Peyer's patch (tissue), 4 donors: ENCODE measurements at places on chromosomes 16 and 17. TPM values are rescaled to one million over a fixed set of nuclear protein-coding genes. Genes with fewer than 3 reads are reported as not detected.

DNA sequence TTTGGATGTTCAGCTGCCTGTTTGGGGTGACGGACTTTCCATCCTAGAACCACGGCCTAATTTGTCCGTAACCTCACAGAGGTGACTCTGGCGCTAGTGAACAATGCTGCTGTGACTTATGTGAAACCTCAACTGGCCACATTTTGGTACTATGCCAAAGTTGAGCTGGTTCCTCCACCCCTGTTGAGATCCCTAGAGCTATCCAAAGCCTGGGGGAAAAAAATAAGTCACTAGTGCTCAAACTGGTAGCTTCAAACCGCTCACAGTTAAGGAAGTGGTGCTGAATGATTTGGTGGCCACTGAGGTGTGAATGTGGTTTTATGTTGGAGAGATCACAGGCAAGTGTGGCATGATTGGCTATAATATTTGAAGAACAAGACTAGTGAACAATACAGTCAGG, 11.3 kb upstream of the TUBG2 start:
- H3K36me3 ChIP-seq: no peaks in the 10 kb centered on the region
- DNase-seq: no peak
- H3K4me3 ChIP-seq: no peak overlapping the region
- no peaks in the 10 kb centered on the region for H3K4me1 ChIP-seq
- no peaks in the 10 kb centered on the region for H3K27me3 ChIP-seq

RSPRY1 gene
- 78.1 TPM for total RNA-seq

GRCh38 chr17:32741381-32741780, 135.5 kb downstream of the MYO1D start:
- DNase-seq: no peak
- no peak overlapping the region for H3K27ac ChIP-seq
- no peaks in the 10 kb centered on the region for H3K27me3 ChIP-seq
- H3K4me3 ChIP-seq: no peak overlapping the region
- no peaks in the 10 kb centered on the region for H3K4me1 ChIP-seq

DNA sequence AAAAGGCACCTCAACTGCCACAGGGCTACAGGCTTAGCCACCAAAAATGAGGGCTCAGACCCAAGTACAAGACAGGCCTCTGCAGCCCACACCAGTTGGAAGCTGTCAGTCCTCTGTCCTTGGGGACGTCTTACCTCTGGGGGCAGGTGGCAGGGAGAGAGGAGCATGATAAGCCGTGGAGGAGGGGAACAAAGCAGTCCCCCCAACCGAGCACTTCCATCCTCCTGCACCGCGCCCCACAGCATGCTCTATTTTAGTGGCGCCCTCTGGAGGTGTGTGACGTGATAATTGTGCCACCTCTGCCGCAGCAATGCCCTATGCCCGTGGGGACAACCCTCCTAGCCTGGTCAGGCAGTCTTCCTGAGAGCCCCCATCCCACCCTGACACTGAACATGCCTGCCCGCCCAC, 13.6 kb downstream of the G6PC3 start:
- H3K4me1 ChIP-seq: no peaks in the 10 kb centered on the region
- no peaks in the 10 kb centered on the region for H3K36me3 ChIP-seq
- H3K4me3 ChIP-seq: no peak overlapping the region
- DNase-seq: no peak
- no peak overlapping the region for H3K27ac ChIP-seq
- H3K27me3 ChIP-seq: no peaks in the 10 kb centered on the region

- no peak overlapping the region for H3K27ac ChIP-seq
- no peak overlapping the region for H3K4me3 ChIP-seq
- DNase-seq: peak; percentile 47
Measured at GRCh38 chr16:12392585-12393091, 411.0 kb downstream of the CPPED1 start.

GRCh38 chr17:8995711-8996110, 25.6 kb upstream of the NTN1 start:
- no peaks in the 10 kb centered on the region for H3K4me1 ChIP-seq
- no peak overlapping the region for H3K4me3 ChIP-seq
- H3K27me3 ChIP-seq: no peaks in the 10 kb centered on the region
- H3K27ac ChIP-seq: no peak overlapping the region

GRCh38 chr16:3691761-3692160, 25.6 kb downstream of the TRAP1 start:
- no peak overlapping the region for H3K4me3 ChIP-seq
- no peaks in the 10 kb centered on the region for H3K27me3 ChIP-seq
- peaks cover 23% of the 10 kb centered on the region for H3K4me1 ChIP-seq
- DNase-seq: no peak

SLC13A5 gene
- not detected for total RNA-seq

GRCh38 chr17:1899403-1900000, 69.7 kb downstream of the RPA1 start:
- no peak for DNase-seq
- H3K4me1 ChIP-seq: no peaks in the 10 kb centered on the region
- H3K4me3 ChIP-seq: no peak overlapping the region
- H3K36me3 ChIP-seq: peaks cover 38% of the 10 kb centered on the region
- H3K27ac ChIP-seq: no peak overlapping the region

RNU2-1 gene
- not detected for total RNA-seq

SLC38A8 gene
- not detected for total RNA-seq

DNA sequence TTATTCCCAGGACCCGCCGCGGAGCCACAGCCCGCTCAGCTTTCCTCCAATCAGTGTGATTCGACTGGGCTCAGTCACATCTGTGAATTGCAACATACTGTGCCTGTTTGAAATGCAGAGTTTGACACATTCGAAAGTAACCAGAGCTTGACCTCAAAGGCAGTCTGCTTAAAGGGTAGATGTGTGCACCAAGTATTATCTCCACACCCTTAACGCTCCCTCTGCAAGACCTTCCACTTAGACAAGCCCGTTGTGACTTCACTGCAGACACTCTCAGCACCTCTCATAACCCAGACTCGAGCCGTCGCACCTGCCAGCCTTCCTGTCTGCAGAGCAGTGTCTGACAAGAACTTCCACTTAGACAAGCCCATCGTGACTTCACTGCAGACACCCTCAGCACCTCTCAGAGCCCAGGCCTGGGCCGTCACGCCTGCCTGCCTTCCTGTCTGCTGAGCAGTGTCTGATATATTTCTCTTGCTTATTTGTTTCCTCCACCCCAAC, 3.7 kb downstream of the KLHDC4 start:
- H3K36me3 ChIP-seq: no peaks in the 10 kb centered on the region
- DNase-seq: peak; percentile 53
- H3K27me3 ChIP-seq: no peaks in the 10 kb centered on the region
- no peak overlapping the region for H3K4me3 ChIP-seq
- no peak overlapping the region for H3K27ac ChIP-seq

SLC26A11 gene
- 42.9 TPM for total RNA-seq

DNA sequence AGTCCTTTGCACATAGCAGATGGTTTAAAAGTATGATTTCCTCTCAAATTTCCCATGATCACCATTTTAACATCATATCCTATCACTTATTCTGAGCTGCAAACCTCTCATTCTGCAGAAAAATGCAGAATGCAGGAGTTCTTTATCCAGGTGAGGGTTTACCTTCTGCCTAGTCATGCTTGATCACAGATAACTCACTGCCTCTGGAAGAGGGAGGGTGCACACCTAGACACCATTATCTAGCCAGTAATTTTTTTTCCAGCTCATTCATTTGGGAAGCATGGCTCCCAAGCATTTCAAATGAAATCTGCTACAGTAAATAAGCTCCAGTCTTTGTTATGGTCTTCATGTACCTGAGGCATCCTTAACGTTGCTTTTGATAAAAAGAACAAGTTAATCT, 38.0 kb downstream of the RFFL start:
- no peak overlapping the region for H3K27ac ChIP-seq
- no peak overlapping the region for H3K4me3 ChIP-seq
- H3K27me3 ChIP-seq: no peaks in the 10 kb centered on the region
- no peak for DNase-seq
- no peaks in the 10 kb centered on the region for H3K36me3 ChIP-seq

DNA sequence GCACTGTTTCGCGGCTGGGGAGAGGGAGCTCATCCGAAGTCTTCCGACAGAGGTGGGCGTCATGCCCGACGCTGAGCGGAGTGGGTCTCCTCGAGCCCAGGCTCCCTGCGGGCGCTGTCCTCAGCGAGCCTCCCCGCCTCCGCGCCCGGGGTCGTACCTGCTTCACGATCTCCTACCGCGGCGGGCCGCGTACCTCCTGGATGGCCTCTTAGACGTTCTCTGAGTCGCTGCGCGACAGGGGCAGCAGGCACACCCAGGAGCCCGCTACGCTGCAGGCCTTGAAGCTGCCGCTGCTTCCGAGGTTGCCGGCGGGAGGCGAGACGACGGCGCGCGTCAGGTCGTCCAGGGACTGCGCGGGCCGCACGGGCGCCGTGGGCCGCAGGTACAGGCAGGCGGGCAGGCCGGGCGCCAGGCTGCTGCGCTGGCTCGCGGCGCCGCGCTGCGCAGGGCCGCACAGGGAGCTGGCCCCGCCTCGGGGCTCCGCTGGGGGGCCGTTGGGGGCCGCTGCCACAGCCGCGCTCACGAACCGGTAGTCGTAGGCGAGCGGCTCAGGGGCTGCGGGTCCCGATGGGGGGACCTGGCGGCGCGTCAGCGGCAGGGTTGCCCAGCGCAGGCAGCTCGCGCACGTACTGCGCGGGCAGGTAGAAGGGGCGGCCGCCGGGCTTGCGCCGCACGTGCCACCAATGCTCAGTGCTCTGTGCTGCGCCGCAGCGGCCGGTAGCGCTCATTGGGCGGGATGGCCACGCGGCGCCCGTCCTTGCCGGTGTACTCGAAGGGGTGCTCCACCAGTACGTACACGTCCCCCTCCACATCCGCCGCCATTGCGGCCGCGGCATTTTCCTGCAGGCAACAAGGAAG, 116.4 kb upstream of the SMURF2 start:
- H3K36me3 ChIP-seq: no peaks in the 10 kb centered on the region
- DNase-seq: peak; percentile 34
- H3K27ac ChIP-seq: peak overlapping the region; percentile 64
- peaks cover 4% of the 10 kb centered on the region for H3K4me1 ChIP-seq

DNA sequence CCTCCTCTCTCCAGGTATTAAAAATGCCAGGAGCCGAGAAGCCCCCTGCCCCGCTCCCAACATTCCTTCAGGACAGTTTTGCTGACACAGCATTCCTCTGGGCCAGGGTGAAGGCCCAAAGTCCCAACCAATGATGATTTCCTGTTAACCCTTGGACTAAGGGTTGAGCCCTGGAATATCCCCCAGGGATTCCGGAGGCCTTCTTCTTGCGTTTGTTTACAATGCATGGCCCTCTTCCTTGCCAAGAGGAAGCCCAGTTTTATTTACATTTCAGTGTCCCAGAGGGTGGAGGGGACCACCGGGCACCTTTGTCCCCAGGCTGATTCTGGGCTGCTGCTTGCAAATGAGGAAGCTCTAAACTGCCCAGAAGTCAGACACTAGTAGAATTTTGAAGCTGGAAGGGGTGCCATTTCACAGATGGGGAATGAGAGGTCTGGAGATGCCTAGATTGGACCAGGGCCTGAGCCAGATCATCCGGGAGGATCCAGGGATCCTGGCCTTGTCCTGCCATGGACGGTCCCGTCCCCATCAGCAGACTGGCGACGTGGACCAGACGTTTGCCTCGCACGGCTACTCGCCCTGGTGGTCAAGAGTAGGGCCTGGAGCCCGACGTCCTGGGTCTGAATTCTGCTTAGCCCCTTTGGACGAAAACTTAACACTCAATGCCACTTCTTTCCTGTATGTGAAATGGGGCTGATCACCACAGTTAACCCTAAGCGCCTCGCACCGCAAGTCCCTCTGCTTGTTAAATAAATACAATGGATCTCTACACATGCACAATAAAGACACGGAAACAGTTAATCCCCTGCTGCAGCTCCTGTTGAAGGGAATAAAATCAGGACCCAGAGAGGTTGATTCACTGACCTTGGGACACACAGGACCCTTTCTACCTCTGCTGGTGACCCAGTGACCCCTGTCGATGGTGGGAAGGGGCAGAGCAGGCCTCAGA, 55.6 kb upstream of the CIBAR2 start:
- no peak for DNase-seq
- no peaks in the 10 kb centered on the region for H3K27me3 ChIP-seq
- H3K27ac ChIP-seq: no peak overlapping the region
- no peaks in the 10 kb centered on the region for H3K4me1 ChIP-seq
- H3K4me3 ChIP-seq: no peak overlapping the region

DNA sequence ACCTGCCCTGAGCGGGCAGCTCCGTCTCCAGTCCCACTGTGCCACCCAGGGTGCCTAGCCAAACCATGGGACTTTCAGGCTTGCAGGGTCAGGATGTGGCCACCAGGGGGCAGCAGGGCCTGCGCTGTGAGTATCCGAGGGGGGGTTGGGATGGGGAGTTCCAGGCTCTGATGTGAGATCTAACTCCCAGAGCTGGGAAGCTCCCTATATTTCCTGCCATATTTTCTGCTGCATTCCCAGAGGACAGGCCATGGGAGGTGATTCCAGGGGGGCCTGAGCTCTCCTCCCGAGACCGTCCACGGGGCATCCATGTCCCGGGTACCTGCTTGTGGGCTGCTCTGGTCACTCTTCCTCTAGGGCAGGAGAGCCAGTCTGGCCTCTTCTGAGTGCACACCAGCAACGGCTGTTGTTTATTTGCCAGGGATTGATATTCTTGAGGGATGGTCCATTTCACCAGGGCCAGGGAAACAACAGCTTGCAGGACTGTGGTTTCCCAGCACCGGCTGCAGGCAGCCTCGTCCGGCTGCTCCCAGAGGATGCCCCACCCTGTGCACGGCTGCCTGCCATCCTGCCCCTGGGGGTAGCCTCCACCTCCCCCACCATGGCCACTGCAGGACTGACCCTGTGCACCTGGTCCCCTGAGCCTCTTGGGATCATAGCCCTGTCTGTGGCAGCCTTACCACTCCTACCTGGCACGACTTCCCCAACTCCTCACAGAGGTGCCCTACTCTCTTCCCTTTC, 1.2 kb downstream of the GPR142 start:
- no peak overlapping the region for H3K27ac ChIP-seq
- H3K4me1 ChIP-seq: no peaks in the 10 kb centered on the region
- no peaks in the 10 kb centered on the region for H3K36me3 ChIP-seq
- H3K27me3 ChIP-seq: no peaks in the 10 kb centered on the region

GRCh38 chr17:57597531-57598453, 147.3 kb downstream of the CCDC182 start:
- peaks cover 5% of the 10 kb centered on the region for H3K4me1 ChIP-seq
- no peaks in the 10 kb centered on the region for H3K36me3 ChIP-seq
- DNase-seq: peak; percentile 81
- H3K27ac ChIP-seq: no peak overlapping the region

TPSD1 gene
- total RNA-seq: 61.1 TPM

GRCh38 chr17:38857271-38857670, 3.8 kb upstream of the RPL23 start:
- DNase-seq: no peak
- H3K36me3 ChIP-seq: no peaks in the 10 kb centered on the region
- no peak overlapping the region for H3K4me3 ChIP-seq
- H3K4me1 ChIP-seq: no peaks in the 10 kb centered on the region
- no peak overlapping the region for H3K27ac ChIP-seq

DNA sequence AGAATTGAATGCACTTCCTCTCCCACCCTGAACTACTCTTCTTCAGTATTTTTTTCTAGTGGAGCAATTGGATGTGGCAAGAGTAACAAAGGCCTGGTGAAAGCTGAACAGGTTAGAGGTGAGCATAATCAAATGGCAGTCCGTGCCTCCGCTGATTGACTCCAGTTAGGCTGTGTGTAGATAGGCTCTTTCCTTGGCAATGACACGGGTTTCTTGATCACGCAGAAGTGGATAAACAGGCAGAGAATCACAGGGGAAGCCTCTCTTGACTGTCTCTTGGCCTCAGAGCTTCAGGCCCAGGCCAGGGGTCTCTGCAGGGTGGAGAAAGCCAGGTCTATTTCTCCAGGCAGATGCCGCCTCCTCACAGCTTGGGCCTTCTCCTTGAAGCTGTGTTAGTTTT, 4.2 kb downstream of the CD300LB start:
- H3K4me3 ChIP-seq: no peak overlapping the region
- no peak overlapping the region for H3K27ac ChIP-seq
- H3K27me3 ChIP-seq: no peaks in the 10 kb centered on the region
